ENCODE measurements at places on chromosomes 11 and 22. TPM values are rescaled to one million over a fixed set of nuclear protein-coding genes. Genes with fewer than 3 reads are reported as not detected.

The MPZL3 gene
- 7.0 TPM for total RNA-seq

The TBC1D22A gene
- total RNA-seq, result 14.3 TPM

The CTTN gene
- 244 TPM for total RNA-seq

The RCOR2 gene
- total RNA-seq, result 1.2 TPM

GRCh38 chr11:98227278-98227677 lies 793.5 kb upstream of the CNTN5 start:
- no peaks in the 10 kb centered on the region for H3K27me3 ChIP-seq
- no peak overlapping the region for H3K27ac ChIP-seq
- DNase-seq, result no peak
- no peak overlapping the region for H3K4me3 ChIP-seq
- no peaks in the 10 kb centered on the region for H3K4me1 ChIP-seq
- no peaks in the 10 kb centered on the region for H3K36me3 ChIP-seq

DNA sequence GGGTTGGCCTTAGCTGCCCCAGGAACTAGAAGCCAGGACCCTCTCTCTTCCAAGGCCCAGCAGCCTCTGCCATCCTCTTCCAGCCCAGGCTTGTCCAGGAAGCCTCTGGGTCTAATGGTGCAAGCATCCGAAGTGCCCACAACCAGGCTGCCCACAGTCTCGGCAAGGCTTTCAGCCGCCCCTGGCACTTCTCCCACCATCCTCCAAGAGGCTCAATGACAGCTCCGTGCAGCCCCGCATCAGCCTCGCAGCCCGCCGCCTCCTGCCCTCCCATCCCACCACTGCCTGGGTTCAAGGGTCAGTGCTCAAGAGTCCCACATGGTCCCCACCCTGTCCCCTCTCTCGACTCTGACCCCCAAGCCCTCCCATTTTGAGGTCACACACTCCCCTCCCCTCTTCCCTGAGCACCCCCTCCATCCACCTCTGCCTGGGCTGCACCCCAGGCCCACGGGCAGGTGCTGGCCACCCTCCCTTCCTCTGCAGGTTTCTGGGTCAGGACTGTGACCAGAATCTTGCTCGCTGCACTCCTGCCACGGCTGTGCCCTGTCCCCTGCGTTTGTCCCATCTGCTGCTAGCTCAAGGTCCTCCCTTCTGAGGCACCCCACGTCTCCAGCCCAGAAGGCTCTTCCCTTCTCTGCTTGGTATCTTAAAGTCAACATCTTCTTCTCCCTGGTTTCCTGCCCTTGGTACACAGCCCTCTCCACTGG lies 17.2 kb downstream of the IFITM10 start:
- H3K4me3 ChIP-seq, result no peak overlapping the region
- H3K36me3 ChIP-seq, result no peaks in the 10 kb centered on the region
- H3K4me1 ChIP-seq, result no peaks in the 10 kb centered on the region
- H3K27me3 ChIP-seq, result peaks cover 46% of the 10 kb centered on the region

DNA sequence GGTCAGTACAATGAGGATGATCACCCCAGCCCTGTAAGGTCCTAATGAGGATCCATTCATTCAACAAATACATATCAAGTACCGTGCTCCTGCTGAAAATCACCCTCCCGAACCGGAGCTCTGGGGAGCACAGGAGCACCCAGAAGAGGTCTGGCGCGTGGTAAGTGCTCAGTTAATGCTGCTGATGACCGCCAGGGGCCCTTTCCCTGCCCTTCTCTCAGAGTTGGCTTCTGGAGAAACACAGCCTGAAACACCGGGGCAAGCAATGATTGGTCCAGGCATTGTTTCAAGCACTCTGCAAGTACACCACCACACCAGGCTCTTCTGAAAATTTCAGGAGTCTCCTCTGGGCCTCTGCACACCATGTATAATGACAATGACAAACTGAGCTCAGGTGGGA lies 3.8 kb upstream of the CCDC86 start:
- DNase-seq, result no peak
- no peaks in the 10 kb centered on the region for H3K36me3 ChIP-seq
- no peak overlapping the region for H3K4me3 ChIP-seq
- no peak overlapping the region for H3K27ac ChIP-seq

- no peak overlapping the region for H3K4me3 ChIP-seq
- no peaks in the 10 kb centered on the region for H3K27me3 ChIP-seq
- H3K4me1 ChIP-seq, result peaks cover 16% of the 10 kb centered on the region
- no peak for DNase-seq
- H3K27ac ChIP-seq, result no peak overlapping the region
Measured at GRCh38 chr11:130439876-130440275, 8.6 kb upstream of the ADAMTS15 start.

- no peak overlapping the region for H3K27ac ChIP-seq
- no peak for DNase-seq
- no peaks in the 10 kb centered on the region for H3K27me3 ChIP-seq
- no peak overlapping the region for H3K4me3 ChIP-seq
Measured at GRCh38 chr11:60871378-60872061, 4.2 kb downstream of the ZP1 start.

- H3K4me1 ChIP-seq, result peaks cover 43% of the 10 kb centered on the region
- no peak overlapping the region for H3K4me3 ChIP-seq
- no peaks in the 10 kb centered on the region for H3K36me3 ChIP-seq
- H3K27ac ChIP-seq, result peak overlapping the region; percentile 10
- DNase-seq, result no peak
Measured at GRCh38 chr11:14322510-14322909, 36.5 kb downstream of the RRAS2 start.

- H3K4me3 ChIP-seq, result peak overlapping the region; percentile 93
- no peaks in the 10 kb centered on the region for H3K36me3 ChIP-seq
- DNase-seq, result no peak
- H3K27ac ChIP-seq, result no peak overlapping the region
Measured at GRCh38 chr11:3853899-3854659, 1.4 kb upstream of the STIM1 start.

GRCh38 chr22:33126881-33127280 lies 68.7 kb upstream of the SYN3 start:
- H3K4me1 ChIP-seq, result no peaks in the 10 kb centered on the region
- H3K4me3 ChIP-seq, result no peak overlapping the region
- H3K27me3 ChIP-seq, result no peaks in the 10 kb centered on the region
- H3K27ac ChIP-seq, result no peak overlapping the region

- no peaks in the 10 kb centered on the region for H3K36me3 ChIP-seq
- no peaks in the 10 kb centered on the region for H3K27me3 ChIP-seq
- H3K4me3 ChIP-seq, result no peak overlapping the region
- H3K27ac ChIP-seq, result no peak overlapping the region
- no peak for DNase-seq
Measured at GRCh38 chr22:28981818-28982499, 79.7 kb downstream of the C22orf31 start.

- 0 out of 2 replicates have a peak, but pooled peaks cover 2% of the 10 kb centered on the region for H3K36me3 ChIP-seq
- peak overlapping the region; percentile 99 for H3K27ac ChIP-seq
- peak; percentile 96 for DNase-seq
- H3K4me1 ChIP-seq, result peaks cover 91% of the 10 kb centered on the region
Measured at GRCh38 chr11:12724301-12725054, 50.3 kb downstream of the TEAD1 start.

GRCh38 chr22:34370711-34371110 lies 450.4 kb upstream of the LARGE1 start:
- H3K36me3 ChIP-seq, result no peaks in the 10 kb centered on the region
- no peak overlapping the region for H3K4me3 ChIP-seq
- DNase-seq, result no peak
- H3K4me1 ChIP-seq, result no peaks in the 10 kb centered on the region
- H3K27ac ChIP-seq, result no peak overlapping the region
- no peaks in the 10 kb centered on the region for H3K27me3 ChIP-seq

- H3K4me1 ChIP-seq, result no peaks in the 10 kb centered on the region
- H3K27ac ChIP-seq, result no peak overlapping the region
- peaks cover 50% of the 10 kb centered on the region for H3K27me3 ChIP-seq
- no peak for DNase-seq
- no peaks in the 10 kb centered on the region for H3K36me3 ChIP-seq
Measured at GRCh38 chr11:116658876-116659535, 113.8 kb downstream of the BUD13 start.

- DNase-seq, result no peak
- no peak overlapping the region for H3K27ac ChIP-seq
- peaks cover 10% of the 10 kb centered on the region for H3K27me3 ChIP-seq
Measured at GRCh38 chr11:19209617-19210370, 8.0 kb upstream of the CSRP3 start.

- no peaks in the 10 kb centered on the region for H3K27me3 ChIP-seq
- H3K27ac ChIP-seq, result no peak overlapping the region
- H3K36me3 ChIP-seq, result no peaks in the 10 kb centered on the region
- H3K4me1 ChIP-seq, result no peaks in the 10 kb centered on the region
- no peak overlapping the region for H3K4me3 ChIP-seq
Measured at GRCh38 chr11:1209371-1210057, 13.4 kb upstream of the MUC5B start.

DNA sequence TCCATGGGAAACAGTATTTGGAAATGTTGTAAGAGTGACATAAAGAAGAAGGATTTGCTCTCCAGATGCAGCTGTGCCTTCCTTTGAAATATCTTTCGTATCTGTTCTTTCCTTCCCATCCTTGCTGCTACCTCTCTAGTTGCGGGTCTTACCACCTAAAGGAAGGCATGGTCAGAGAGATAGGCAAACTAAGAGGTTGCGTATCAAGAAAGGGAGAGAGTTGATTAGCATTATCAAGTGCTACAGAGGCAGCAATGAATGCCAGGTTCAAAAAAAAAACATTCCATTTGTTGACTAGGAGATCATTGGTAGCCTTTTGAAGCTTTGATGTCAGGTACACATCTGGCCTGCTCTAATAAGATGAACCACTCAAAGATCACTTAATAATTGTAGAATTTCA lies 4.6 kb downstream of the GTPBP1 start:
- H3K4me3 ChIP-seq, result no peak overlapping the region
- H3K27ac ChIP-seq, result no peak overlapping the region
- H3K36me3 ChIP-seq, result 0 out of 2 replicates have a peak, but pooled peaks cover 3% of the 10 kb centered on the region
- no peak for DNase-seq

GRCh38 chr22:49197505-49197904 lies 630.2 kb downstream of the BRD1 start:
- H3K27ac ChIP-seq, result no peak overlapping the region
- DNase-seq, result no peak
- H3K4me3 ChIP-seq, result no peak overlapping the region
- no peaks in the 10 kb centered on the region for H3K27me3 ChIP-seq

GRCh38 chr11:69361048-69361447 lies 67.1 kb downstream of the MYEOV start:
- H3K4me1 ChIP-seq, result peaks cover 11% of the 10 kb centered on the region
- H3K36me3 ChIP-seq, result peaks cover 9% of the 10 kb centered on the region
- DNase-seq, result no peak
- H3K4me3 ChIP-seq, result no peak overlapping the region
- H3K27me3 ChIP-seq, result no peaks in the 10 kb centered on the region

- H3K36me3 ChIP-seq, result no peaks in the 10 kb centered on the region
- H3K4me1 ChIP-seq, result peaks cover 2% of the 10 kb centered on the region
- no peak overlapping the region for H3K27ac ChIP-seq
- no peak for DNase-seq
Measured at GRCh38 chr22:24214467-24215285, 30.2 kb downstream of the GGT5 start.

DNA sequence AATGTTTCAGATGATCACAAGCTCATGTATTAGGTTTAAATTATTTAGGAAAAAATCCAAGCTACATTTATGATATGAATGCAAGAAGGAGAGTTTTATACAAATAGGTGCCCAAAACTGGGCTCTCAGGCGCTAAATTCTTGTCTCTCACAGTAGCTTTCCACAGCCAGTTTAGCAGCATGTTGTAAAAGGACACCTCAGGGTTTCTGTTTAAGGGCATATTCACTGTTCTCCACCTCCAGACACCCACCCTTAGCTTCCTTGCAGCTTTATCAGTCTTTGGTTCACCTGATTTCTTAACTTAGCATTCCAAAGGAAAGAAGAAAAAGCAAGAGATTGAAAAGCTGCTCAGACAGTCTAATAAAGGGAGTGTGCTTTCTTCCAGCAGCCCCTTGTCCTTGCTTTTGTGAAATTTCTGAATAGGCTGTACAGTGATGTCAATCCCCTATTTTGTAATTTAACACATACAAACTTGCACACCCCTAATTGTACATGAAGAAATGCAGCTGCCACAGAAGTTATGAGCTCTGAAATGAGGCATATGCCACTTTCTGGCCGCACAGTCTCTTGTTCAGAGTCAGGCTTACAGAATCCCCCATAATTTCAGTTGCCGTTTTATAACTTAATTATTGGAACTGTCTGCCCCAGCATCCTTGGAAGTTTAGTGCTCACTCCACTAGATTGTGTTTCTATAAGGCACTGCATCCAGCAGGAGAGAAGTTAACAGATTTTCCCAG lies 262.1 kb downstream of the DDX10 start:
- H3K4me3 ChIP-seq, result no peak overlapping the region
- H3K36me3 ChIP-seq, result no peaks in the 10 kb centered on the region
- peaks cover 41% of the 10 kb centered on the region for H3K4me1 ChIP-seq
- DNase-seq, result no peak
- no peaks in the 10 kb centered on the region for H3K27me3 ChIP-seq

DNA sequence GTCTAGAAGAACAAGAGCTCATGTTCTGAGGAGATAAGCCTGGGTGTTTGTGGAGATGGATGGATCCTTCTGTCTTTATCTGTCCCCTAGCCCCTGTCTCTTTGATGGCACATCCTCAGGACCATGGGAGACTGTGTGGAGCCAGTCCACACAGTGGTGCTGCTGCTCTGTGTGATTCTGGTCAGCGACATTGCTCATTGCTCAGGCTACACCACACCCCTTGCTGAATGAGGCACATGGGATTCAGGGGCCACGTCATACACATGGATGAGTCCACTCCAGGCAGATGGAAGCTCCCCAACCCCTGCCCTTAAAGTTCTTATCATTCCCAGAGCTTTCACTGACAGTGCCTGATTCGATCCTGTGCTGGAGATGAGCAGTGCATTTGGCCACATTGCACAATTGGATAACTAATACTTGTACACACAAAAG lies 222.2 kb downstream of the NAV2 start:
- no peaks in the 10 kb centered on the region for H3K27me3 ChIP-seq
- H3K36me3 ChIP-seq, result no peaks in the 10 kb centered on the region
- no peak for DNase-seq
- H3K27ac ChIP-seq, result peak overlapping the region; percentile 49
- H3K4me3 ChIP-seq, result no peak overlapping the region

GRCh38 chr11:15291885-15292284 lies 177.2 kb downstream of the INSC start:
- no peak overlapping the region for H3K4me3 ChIP-seq
- no peak overlapping the region for H3K27ac ChIP-seq
- H3K4me1 ChIP-seq, result no peaks in the 10 kb centered on the region

DNA sequence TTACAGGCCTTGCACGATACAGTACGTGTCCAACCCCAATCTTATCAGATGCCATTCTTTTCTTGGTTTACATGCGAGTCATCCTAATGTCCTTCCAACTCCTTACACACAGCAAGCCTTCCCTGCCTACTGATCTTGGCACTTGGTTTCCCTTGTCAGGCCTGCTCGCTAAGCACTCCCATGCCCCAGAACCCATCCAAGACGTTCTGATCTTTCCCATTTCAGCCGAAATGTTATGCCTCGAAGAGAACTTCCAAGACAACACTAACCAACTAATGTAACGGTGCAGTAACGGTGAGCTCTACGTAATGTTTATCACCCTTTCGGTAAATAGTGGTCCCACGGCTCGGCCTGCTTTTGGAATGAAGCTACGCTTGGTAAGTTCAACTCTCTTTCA lies 521 bp downstream of the PES1 start:
- no peak for DNase-seq
- H3K4me1 ChIP-seq, result peaks cover 8% of the 10 kb centered on the region
- peak overlapping the region; percentile 60 for H3K27ac ChIP-seq
- H3K36me3 ChIP-seq, result peaks cover 18% of the 10 kb centered on the region
- H3K4me3 ChIP-seq, result peak overlapping the region; percentile 98

GRCh38 chr11:110830344-110830743 lies 118.1 kb upstream of the ARHGAP20 start:
- H3K4me3 ChIP-seq, result no peak overlapping the region
- no peak overlapping the region for H3K27ac ChIP-seq
- DNase-seq, result no peak
- H3K4me1 ChIP-seq, result no peaks in the 10 kb centered on the region

GRCh38 chr22:46102159-46102558 lies 48.2 kb upstream of the PPARA start:
- no peaks in the 10 kb centered on the region for H3K27me3 ChIP-seq
- H3K4me1 ChIP-seq, result no peaks in the 10 kb centered on the region
- peaks cover 33% of the 10 kb centered on the region for H3K36me3 ChIP-seq
- no peak overlapping the region for H3K27ac ChIP-seq
- no peak for DNase-seq

All from PC-3 (cell line).